ENCODE measurements at places on chromosomes 3 and 15. TPM values are rescaled to one million over a fixed set of nuclear protein-coding genes. Genes with fewer than 3 reads are reported as not detected.

Gene IREB2
- 41.9 TPM for total RNA-seq

Gene ROBO2
- 1.1 TPM for total RNA-seq

Gene RAB43
- total RNA-seq: 18.7 TPM

Gene FGF12
- total RNA-seq: 0.47 TPM

Gene ZNF501
- 2.1 TPM for total RNA-seq

Gene HACL1
- total RNA-seq: 50.1 TPM

Gene TPRG1
- 23.1 TPM for total RNA-seq

Gene TEX9
- 22.2 TPM for total RNA-seq

Gene COL6A5
- total RNA-seq: 1.7 TPM

DNA sequence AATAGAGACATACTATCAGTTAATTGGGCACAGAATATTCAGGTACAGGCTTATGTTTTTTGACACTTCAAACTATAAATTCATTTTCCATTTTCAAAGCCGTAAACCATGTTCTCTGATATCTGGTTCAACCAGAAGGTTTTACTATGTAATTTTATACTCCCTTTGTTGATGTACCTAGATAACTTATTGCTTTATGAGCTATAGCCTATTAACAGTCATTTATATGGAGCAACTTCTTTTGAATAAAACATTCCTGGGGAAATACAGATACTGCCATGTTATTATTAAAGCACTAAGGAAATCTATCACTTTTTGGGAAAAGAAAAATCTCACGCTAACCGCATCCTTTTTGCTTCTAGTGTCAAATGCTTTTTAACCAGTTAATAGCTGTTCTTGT, 505.6 kb downstream of the PYDC2 start:
- no peak for DNase-seq

DNA sequence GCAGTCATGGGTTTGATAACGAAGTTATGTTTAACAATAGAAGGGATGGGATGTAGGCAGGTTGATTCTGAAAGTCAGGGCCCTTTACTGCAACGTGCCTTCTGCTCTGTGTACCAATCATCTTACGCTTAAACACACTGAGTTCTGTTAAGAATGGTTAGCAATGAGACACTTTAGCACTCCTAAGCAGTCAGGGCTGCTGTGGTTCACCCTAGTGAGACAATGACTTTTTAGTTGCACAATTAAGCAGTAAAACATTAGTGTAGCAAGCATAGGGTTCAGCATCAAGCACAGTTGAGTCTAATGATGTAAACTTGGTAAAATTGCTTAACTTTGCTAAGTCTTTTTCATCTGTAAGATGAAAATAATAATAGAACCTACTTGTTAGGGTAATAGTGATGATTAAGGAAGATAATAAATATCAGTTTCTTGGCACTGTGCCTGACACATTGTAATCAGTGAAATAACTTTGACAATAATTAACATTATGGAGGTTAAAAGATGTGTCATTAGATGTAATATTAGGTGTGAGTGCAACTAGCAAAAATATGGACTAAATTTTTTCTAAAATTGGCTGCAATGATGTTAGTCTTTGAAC, 484.2 kb upstream of the THBS1 start:
- DNase-seq: no peak

GRCh38 chr15:40105517-40106202, 3.0 kb downstream of the BMF start:
- peak; percentile 45 for DNase-seq

DNA sequence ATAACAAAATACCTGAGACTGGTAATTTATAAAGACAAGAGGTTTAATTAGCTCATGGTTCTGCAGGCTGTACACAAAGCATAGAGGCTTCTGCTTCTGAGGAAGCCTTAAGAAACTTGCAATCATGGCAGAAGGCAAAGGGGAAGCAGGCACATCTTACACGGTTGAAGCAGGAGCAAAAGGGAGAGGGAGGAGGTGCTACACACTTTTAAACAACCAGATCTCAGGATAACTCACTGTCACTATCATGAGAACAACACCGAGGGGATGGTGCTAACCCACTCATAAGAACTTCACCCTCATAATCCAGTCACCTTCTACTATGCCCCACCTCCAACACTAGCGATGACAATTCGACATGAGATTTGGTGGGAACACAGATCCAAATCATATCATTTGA, 54.4 kb downstream of the ATP8B4 start:
- DNase-seq: no peak

GRCh38 chr15:93865586-93865985, 365.8 kb upstream of the MCTP2 start:
- no peak for DNase-seq

DNA sequence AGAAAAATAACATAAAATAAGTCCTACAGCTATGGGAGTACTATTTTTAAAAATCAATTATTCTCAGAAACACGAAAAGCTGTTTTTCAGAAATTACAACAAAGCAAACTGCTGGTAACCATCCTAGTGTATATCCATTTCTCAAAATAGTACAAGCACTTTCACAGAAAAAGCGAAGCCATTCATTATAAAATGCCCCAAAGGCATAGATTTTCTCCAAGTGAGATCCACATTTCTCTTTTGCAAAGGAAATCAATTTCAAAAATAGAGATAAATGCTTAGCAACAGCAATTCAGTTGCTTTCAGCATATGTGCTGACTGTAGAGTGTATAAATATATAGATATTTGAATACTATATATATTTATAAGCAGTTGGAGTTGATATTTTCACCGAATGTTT, 1266.3 kb downstream of the SI start:
- no peak for DNase-seq

DNA sequence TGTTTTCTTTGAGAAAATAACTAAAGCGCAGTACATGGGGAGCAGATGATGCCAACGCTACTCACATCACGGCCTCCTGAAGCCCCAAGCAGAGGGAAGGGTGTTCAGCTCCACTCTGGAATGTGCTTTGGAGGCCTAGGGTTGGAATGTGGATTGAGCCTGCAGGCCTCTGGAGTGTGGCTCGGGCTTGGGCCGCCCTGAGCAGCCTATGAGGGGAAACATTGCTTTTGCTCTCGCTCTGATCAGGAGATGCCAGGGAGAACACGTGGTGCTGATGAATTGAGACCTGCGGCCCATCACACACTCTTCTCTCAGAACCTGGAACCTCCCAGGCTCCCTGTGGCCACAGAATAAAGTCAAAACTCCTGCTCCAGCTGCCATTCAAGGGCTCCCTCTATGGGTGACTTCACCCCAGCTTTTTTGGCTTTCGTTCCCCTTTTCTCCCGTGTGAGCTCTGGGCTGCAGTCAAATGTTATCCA, 23.3 kb downstream of the CCDC13 start:
- no peak for DNase-seq

DNA sequence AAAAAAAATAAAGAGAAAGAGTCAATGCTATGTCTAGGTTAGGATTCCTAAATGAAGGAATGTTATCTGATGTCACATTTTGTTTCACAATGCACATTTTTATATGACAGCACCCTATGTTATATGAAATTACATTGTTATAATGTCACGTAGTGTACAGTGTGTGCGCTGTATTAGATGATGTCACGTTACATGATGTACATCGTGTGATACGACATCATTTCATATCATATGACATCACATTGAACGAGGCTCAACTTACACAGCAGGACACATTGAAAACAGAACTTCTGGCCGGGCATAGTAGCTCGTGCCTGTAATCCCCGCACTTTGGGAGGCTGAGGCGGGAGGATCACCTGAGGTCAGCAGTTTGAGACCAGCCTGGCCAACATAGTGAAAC, 150.0 kb downstream of the OCA2 start:
- DNase-seq: no peak

DNA sequence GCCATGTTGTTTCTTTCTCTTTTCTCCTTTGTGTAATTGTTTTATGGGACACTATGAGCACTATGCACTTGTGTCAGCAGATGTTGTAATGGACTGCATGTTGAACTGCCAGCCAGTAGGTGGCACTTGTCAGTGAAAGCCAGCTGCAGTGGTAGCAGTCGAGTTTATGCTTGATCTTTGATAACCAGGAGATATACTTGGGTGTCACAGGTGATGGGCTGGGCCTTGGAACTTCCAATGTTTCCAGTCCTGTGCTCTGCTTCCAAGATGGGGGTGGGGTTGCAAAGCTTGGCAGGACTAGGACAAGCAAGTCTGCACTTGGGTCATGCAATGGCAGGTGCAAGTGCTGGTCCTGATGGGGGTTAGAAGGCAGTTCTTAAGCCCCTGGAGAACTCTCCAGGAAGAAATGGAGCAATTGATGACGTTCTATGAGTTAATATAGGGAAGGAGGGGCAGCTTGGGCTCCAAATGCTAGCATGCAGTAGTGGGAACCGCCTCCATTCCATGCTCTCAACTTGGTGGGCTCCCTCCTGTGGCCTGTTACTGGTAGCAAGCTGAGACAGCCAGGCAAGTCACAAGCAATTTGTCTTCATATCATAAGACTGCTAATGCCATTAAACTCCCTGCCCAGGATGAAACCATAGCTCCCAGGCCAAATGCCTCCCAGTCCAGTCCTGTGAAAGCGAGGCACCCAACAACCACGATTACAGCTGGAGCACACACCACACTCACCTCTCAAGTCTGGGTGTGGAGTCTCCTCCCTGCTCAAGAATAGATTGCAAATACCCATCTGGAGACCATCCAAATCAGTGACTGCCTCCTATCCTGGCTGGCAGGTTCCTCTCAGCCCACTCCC, 287.2 kb downstream of the CGGBP1 start:
- peak; percentile 55 for DNase-seq

DNA sequence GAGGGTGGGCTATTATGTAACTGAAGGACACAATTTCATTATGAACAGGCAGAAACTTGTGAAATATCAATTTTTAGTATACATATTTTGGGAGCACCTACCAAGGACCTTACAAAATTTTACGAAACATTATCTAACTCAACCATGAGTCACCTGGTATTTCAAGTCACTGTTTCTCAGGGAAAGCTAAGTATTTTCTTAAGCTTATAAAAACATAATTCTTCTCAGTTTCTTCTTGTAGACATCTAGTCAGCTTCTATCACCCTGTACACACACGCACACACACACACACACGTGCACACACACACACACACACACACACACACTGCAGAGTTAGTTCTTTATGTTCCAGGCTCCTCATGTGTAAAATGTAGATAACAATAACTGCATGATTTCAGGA, 658.3 kb downstream of the TUSC7 start:
- no peak for DNase-seq

GRCh38 chr3:106745344-106746168, 631.7 kb upstream of the CCDC54 start:
- no peak for DNase-seq

DNA sequence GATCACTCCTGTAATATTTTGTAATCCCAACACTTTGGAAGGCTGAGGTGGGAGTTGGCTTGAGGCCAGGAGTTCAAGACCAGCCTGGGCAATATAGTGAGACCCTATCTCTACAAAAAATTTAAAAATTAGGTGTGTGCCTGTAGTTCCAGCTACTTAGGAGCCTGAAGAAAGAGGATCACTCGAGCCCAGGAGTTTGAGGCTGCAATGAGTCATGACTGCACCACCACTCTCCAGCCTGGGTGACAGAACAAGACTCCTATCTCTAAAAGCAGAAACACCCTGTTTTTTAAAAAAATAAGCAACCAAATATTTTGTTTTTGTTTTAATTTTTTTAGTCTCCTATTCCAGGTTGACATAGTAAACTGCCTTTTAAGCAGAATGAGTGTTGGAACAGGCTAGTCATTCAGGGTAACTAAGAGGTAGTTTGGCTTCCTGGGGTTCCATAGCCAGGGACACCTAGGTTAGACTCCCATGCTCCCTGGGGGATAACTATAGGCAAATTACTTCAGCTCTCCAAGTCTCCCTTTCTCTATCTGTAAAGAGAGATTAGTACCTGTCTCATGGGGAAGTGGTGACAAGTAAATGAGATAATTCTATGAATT, 114.6 kb upstream of the C15orf61 start:
- no peak for DNase-seq

GRCh38 chr3:171371354-171371753, 88.9 kb downstream of the TNIK start:
- DNase-seq: no peak

GRCh38 chr3:37145611-37146010, 28.8 kb downstream of the LRRFIP2 start:
- no peak for DNase-seq

GRCh38 chr3:174413062-174413912, 445.8 kb upstream of the NAALADL2 start:
- DNase-seq: no peak

- DNase-seq: no peak
Observed at GRCh38 chr15:74904190-74904805, 2.4 kb downstream of the FAM219B start.

- DNase-seq: peak; percentile 71
Observed at GRCh38 chr3:184155644-184156521, 706 bp downstream of the DVL3 start.

DNA sequence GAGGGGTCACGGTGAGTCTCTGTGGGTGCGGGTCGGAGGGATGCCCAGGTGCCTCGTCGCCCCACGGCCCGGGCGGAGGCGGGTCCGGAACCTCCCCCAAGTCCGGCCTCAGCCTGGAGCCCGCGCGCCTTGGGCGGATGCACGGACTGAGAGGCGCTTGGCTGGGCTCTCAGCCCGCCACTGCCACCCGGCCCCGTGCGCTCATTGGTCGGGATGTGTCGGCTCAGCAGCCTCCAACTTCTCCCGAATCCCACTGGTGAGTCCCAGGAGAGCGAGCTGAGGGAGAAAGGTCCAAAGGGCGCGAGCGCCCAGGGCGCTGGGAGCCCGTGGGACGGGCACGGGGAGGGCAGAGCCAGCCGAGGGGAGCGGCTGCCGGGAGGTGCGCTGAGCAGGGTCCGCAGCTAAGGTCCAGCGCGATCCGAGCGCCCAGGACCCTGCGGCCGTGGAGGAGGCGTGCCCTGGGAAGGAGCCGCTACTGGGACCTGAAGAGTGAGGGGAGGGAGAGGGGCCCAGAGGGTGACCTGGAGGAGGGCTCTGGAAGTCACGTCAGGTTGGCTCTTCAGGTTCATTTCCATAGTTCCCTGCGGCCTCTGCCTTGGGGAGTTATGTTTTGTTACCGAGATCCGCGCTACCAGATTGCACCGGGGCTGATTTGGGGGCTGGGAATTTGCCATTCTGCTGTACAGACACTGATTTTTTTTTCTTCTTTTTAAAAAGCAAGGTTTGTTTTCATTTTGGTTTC, at the start of gene MME:
MME (plus strand) TSS at position 574 of the 742 bp plus-strand sequence. CDS start 3,849 bp downstream, outside the sequence.
- peak; percentile 83 for DNase-seq

DNA sequence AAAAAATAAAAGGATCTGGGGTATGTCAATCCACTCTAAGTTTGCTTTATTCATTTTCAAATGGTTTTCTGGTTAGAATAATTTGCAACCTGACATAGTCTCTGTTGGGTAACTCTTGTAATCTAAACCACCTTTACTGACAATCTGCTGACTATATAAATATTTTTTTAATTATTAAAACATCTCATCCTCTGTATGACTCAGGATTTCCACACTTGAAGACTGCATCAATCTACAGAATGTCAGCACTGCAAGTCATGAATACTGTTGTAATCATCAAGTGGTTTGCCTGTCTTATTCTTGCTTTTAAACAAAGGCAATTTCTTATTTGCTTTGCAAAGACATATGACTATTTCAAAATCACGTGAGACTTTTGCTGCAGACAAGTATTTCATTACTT, 42.1 kb downstream of the VGLL3 start:
- DNase-seq: no peak
